ENCODE measurements at places on chromosomes 7 and 10.

DNA sequence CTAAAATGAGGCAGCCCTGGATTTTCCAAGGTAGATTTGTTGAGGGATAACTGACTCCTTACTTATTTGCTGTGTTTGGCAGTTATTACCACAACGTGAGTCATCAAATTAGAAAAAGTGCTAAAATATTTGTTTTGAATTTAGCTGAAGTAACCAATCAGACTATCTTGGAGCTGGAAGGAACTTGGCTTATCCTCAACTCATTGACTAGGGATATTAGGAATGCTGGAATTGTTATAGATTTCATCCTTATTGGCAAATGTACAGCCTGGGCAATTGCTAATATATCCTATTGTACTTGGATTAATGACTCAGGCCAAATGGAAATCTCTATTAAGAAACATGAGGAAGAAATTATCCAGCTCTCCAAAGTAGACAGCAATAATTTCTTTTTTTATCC, 1189.0 kb upstream of the LRRN3 start:
- no peak for DNase-seq

- no peak for DNase-seq
Measured at GRCh38 chr10:18140149-18140956, at the start of gene CACNB2. Gene CACNB2 (plus strand): TSS chr10:18140424.

DNA sequence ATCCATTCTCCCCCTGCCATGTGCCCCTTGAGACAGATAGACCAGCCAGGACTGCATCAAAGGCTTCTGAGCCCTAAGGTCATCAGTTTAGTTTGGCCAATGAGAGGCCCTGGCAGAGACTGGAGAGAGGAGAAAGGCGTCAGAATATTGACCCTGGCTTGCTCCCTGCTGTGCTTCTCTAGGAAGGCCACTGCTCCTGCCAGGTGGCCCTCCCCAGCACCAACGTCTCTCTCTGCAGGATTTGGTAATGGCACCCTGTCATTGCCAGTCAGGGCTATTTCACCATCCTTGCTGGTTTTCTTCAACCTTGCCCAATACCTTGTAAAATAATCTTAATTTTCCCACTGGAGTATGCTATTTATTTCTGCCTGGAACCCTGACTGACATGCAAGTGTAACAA, 38.8 kb upstream of the ZRANB1 start:
- no peak for DNase-seq

- no peak for DNase-seq
Measured at GRCh38 chr10:22894714-22895113, 33.1 kb upstream of the ARMC3 start.

- no peak for DNase-seq
Measured at GRCh38 chr10:90583416-90583815, 274.4 kb downstream of the HTR7 start.

GRCh38 chr10:87827681-87828080, 9.7 kb upstream of the ATAD1 start:
- no peak for DNase-seq

DNA sequence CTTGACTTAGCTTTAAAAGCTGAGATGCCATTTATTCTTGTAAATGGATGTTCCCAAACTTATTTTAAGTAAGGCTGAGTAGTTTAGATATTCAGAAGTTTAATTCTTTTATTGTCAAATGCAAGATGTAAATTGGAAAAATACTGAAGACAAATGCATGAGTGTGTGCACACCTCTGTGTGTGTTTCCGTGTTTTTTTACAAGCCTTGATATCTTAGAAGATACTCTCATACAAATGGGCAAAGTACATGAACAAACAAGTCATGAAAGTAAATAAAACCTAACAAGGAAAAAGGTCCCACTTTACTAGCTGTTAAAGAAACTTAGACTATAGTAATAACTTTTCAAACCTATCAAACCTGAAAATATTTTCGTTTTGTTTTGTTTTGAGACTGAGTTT, 29.0 kb downstream of the ACSL5 start:
- no peak for DNase-seq

DNA sequence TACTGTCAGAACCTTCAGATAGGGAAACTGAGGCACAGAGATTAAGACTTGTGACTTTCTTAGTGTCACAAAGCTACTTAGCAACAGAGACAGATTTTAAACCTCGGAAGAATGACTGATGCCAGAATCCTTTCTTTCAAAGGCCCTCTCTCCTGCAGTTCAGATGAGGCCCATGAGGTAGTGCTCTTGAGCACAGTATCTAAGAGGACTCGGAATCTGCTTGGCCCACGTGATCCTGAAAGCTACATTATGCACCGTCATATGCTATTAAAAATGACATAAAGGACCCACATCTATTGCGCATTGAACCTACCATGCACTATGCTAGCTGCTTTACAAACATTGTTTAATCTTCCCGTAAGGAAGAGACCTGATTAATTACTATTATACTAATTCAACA, 355.9 kb downstream of the SFMBT2 start:
- DNase-seq, result no peak

GRCh38 chr10:43623351-43623750, 17.1 kb downstream of the ZNF485 start:
- no peak for DNase-seq

DNA sequence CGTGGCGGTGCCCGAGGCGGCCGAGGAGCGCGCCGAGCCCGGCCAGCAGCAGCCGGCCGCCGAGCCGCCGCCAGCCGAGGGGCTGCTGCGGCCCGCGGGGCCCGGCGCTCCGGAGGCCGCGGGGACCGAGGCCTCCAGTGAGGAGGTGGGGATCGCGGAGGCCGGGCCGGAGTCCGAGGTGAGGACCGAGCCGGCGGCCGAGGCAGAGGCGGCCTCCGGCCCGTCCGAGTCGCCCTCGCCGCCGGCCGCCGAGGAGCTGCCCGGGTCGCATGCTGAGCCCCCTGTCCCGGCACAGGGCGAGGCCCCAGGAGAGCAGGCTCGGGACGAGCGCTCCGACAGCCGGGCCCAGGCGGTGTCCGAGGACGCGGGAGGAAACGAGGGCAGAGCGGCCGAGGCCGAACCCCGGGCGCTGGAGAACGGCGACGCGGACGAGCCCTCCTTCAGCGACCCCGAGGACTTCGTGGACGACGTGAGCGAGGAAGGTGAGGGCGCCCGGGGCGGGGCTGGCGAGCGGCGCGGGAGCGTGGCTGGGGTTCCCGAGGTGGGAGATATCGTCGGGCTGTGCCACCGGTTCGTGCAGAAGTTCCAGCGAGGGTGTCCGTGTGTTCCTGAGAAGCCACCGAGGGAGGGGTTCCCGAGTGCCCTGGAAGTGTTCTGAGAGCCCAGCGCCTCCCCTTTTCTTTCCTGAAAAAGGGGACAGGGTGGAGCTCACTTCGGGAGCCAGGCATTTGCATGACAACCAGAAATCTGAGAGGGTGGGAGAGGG, 495 bp downstream of the EIF3B start:
- DNase-seq, result peak; percentile 35

GRCh38 chr7:141071260-141071854, 2.5 kb upstream of the TMEM178B start:
- peak; percentile 38 for DNase-seq

DNA sequence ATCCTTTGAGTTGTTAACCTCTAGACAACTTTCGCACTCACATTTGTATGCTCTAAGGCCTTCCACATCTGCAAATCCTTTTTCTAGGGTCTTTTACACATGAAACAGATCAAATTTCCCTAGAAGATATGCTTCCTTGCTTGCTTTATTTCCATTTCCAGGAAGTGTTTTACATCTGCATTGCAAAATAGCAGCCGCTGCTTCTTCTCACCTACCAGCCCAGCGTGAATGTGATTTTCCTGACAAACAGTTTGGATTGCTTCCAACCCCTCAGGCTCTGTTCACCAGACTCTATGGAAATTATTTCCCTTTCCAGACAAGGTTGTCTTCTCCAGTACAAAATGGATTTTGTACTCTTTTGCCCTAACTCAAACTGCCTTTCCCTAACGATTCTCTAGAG, 50.9 kb upstream of the PAPSS2 start:
- DNase-seq, result no peak

- peak; percentile 54 for DNase-seq
Measured at GRCh38 chr10:80471715-80472233, 17.7 kb downstream of the TSPAN14 start.

- no peak for DNase-seq
Measured at GRCh38 chr10:48797830-48798229, 113.2 kb downstream of the WDFY4 start.

GRCh38 chr7:40015790-40016296, 65.8 kb downstream of the CDK13 start:
- no peak for DNase-seq

DNA sequence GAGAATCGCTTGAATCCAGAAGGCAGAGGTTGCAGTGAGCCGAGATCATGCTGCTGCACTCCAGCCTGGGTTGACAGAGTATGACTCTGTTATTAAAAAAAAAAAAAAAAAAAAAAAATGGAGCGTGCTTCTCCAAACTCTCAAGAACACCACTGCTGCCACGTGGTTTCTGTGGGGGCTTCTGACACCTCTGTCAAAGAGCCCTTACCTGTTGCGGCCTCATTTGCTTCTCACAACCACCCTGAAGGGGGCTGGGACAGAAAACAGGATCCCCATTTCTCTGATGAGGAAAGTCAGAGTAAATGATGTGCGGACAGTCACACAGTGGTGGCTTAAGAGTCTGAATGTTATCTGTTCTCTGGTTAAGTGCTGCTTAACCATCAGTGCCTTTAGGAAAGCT, 95.3 kb downstream of the RNF216 start:
- DNase-seq, result no peak

DNA sequence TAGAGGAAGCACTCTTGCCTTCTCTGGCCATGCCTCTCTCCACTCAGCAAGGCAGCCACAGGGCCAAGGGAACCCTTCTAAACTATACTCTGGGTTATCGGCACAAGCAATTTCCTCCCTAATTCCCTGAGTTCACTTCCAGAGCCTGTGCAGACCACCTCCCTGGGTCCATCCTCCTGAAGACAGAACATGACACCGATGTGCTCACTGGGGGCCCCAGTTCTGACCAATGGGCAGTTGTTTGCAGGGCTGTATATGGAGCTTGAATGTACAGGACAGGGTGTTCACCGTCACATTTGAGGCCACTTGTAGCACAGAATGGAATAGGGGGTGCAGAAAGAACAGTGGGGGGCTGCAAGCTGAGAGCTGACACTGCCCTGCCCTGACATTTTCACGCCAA, 77.7 kb downstream of the TFEC start:
- no peak for DNase-seq

- DNase-seq, result peak; percentile 20
Measured at GRCh38 chr10:62735464-62736167, 68.9 kb upstream of the ADO start.

GRCh38 chr7:82435769-82436168, 7.8 kb downstream of the CACNA2D1 start:
- no peak for DNase-seq

Measured in activated naive CD4-positive, alpha-beta T cell treated with anti-CD3 and anti-CD28 coated beads, Interleukin-2, amount 50 U/mL, for 16 hours (primary cell).